Neural progenitor cell (in vitro differentiated cells): ENCODE measurements at places on chromosomes 5 and 9. TPM values are rescaled to one million over a fixed set of nuclear protein-coding genes. Genes with fewer than 3 reads are reported as not detected.

- no peaks in the 10 kb centered on the region for H3K36me3 ChIP-seq
- H3K4me1 ChIP-seq, result no peaks in the 10 kb centered on the region
- H3K27ac ChIP-seq, result no peak overlapping the region
- DNase-seq, result no peak
Observed at GRCh38 chr5:21792748-21793147, 1060.4 kb downstream of the CDH12 start.

- H3K27me3 ChIP-seq, result no peaks in the 10 kb centered on the region
- H3K4me3 ChIP-seq, result no peak overlapping the region
- DNase-seq, result peak; percentile 62
- no peaks in the 10 kb centered on the region for H3K36me3 ChIP-seq
- H3K4me1 ChIP-seq, result no peaks in the 10 kb centered on the region
- no peak overlapping the region for H3K27ac ChIP-seq
Observed at GRCh38 chr5:26553079-26553478, 485.3 kb downstream of the CDH9 start.

- no peaks in the 10 kb centered on the region for H3K36me3 ChIP-seq
- H3K27ac ChIP-seq, result no peak overlapping the region
- no peak for DNase-seq
- no peaks in the 10 kb centered on the region for H3K4me1 ChIP-seq
- H3K4me3 ChIP-seq, result no peak overlapping the region
- H3K27me3 ChIP-seq, result no peaks in the 10 kb centered on the region
Observed at GRCh38 chr5:135326296-135327254, 72.5 kb downstream of the MACROH2A1 start.

- no peak for DNase-seq
- no peaks in the 10 kb centered on the region for H3K27me3 ChIP-seq
- no peak overlapping the region for H3K4me3 ChIP-seq
- H3K36me3 ChIP-seq, result no peaks in the 10 kb centered on the region
- no peaks in the 10 kb centered on the region for H3K4me1 ChIP-seq
Observed at GRCh38 chr5:14495301-14495700, 86.3 kb upstream of the OTULINL start.

- peak; percentile 44 for DNase-seq
- no peaks in the 10 kb centered on the region for H3K27me3 ChIP-seq
- peaks cover 3% of the 10 kb centered on the region for H3K4me1 ChIP-seq
- H3K36me3 ChIP-seq, result no peaks in the 10 kb centered on the region
Observed at GRCh38 chr5:17882760-17883488, 248.7 kb downstream of the TAF11L14 start.

DNA sequence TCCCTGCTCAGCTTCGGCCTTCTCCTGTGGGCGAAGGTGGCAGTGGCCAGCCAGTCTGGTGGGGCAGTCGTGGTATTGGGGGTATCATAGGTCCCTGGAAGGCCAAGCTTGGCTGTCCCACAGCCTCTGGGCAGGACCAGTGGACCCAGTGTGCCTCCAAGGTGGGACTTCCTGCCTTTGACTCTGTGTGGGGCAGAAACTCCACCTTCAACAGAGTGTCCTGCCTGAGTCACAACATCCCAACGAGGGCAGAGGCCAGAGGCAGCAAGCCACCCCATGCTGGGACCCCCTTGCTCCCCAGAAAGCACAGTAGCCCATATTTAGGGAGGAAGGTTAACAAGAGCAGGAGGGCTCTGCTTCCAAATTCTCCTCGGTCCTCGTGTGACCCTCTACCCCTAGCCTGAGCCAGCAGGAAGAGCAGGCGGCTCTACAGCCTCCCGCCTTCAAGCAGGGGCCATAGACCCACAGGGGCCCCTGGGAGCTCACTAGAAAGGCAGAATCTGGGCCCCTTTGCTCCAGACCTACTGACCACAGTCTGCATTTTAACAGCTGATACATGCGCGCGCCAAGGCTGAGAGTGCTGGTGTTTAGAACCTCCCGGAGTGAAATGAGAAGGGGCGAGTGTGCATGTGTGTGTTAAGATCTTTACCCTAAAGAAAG lies 51.6 kb upstream of the FUBP3 start:
- H3K36me3 ChIP-seq, result no peaks in the 10 kb centered on the region
- peaks cover 17% of the 10 kb centered on the region for H3K4me1 ChIP-seq
- no peak overlapping the region for H3K4me3 ChIP-seq
- DNase-seq, result no peak
- H3K27me3 ChIP-seq, result no peaks in the 10 kb centered on the region
- no peak overlapping the region for H3K27ac ChIP-seq

- H3K27me3 ChIP-seq, result no peaks in the 10 kb centered on the region
- DNase-seq, result no peak
Observed at GRCh38 chr9:18721267-18721994, 247.5 kb downstream of the ADAMTSL1 start.

GRCh38 chr5:40410231-40410861 lies 269.4 kb upstream of the PTGER4 start:
- no peaks in the 10 kb centered on the region for H3K4me1 ChIP-seq
- no peak overlapping the region for H3K4me3 ChIP-seq

- H3K27ac ChIP-seq, result peak overlapping the region; percentile 6
- no peak overlapping the region for H3K4me3 ChIP-seq
- H3K4me1 ChIP-seq, result no peaks in the 10 kb centered on the region
Observed at GRCh38 chr9:136855461-136856078, 3.4 kb downstream of the MAMDC4 start.

- DNase-seq, result no peak
- no peaks in the 10 kb centered on the region for H3K27me3 ChIP-seq
- no peak overlapping the region for H3K4me3 ChIP-seq
Observed at GRCh38 chr9:77729177-77729576, 81.1 kb upstream of the GNA14 start.

DNA sequence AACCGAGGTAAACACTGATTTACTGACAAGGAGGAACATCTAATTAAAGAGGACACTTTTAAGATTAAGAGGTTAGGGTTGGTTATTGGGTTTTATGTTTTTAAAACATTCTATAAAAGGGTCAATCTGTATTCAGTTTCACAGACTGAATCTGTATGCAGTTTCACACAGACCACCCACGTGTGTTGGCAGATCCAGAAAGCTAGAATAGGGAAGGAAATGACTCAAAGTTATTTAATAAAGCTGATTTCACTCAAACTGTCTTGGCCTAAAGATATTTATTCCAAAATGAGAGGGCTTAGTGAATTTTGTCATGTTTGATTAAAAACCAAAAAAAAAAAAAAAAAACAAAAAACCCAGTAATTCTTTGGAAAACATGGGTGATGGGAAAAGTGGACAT lies 140.2 kb downstream of the SLC24A2 start:
- H3K27ac ChIP-seq, result no peak overlapping the region
- no peaks in the 10 kb centered on the region for H3K4me1 ChIP-seq
- no peaks in the 10 kb centered on the region for H3K27me3 ChIP-seq
- no peak overlapping the region for H3K4me3 ChIP-seq
- H3K36me3 ChIP-seq, result no peaks in the 10 kb centered on the region
- DNase-seq, result no peak

The CCL27 gene
- 0.37 and 0.67 TPM in 2 replicates for total RNA-seq

The MSX2 gene
- 0.30 and 0.93 TPM in 2 replicates for total RNA-seq

The GRM6 gene
- not detected in 2 replicates for total RNA-seq

The PDE6A gene
- total RNA-seq, result not detected in 2 replicates

The PLCXD3 gene
- total RNA-seq, result 0.09 TPM in 1 of 2 replicates, not detected in the other

The CDH9 gene
- 2.4 and 2.8 TPM in 2 replicates for total RNA-seq

The SOWAHA gene
- total RNA-seq, result 0.03 TPM in 1 of 2 replicates, not detected in the other

The PRSS3 gene
- not detected in 2 replicates for total RNA-seq

The WDR41 gene
- total RNA-seq, result 85.6 and 92.6 TPM in 2 replicates
